ENCODE measurements at places on chromosomes 7 and 10. TPM values are rescaled to one million over a fixed set of nuclear protein-coding genes. Genes with fewer than 3 reads are reported as not detected.

Gene SFR1
- total RNA-seq: 20.6 TPM

Gene COL17A1
- 1.8 TPM for total RNA-seq

Gene MSANTD7
- total RNA-seq: 17.3 TPM

Gene SLC18A2
- 0.05 TPM for total RNA-seq

Gene UPK3B
- total RNA-seq: 20.2 TPM

Gene VIPR2
- total RNA-seq: 0.02 TPM

Gene GIMAP5
- not detected for total RNA-seq

Gene HECW1
- total RNA-seq: 12.2 TPM

Gene ITGA8
- total RNA-seq: not detected

Gene CLCN1
- total RNA-seq: 0.06 TPM

Gene FRA10AC1
- 5.7 TPM for total RNA-seq

Gene FGF8
- 0.08 TPM for total RNA-seq

Gene IGF2BP3
- 25.1 TPM for total RNA-seq

Gene HYAL4
- total RNA-seq: not detected

Gene AZGP1
- total RNA-seq: not detected

Gene PALD1
- total RNA-seq: 5.9 TPM

Gene SLC16A9
- total RNA-seq: 0.07 TPM

Gene PNLIPRP3
- not detected for total RNA-seq

Gene NKX1-2
- 0.04 TPM for total RNA-seq

Gene ZNF117
- 0.16 TPM for total RNA-seq

Gene TBXAS1
- total RNA-seq: 11.0 TPM

Gene LRIT1
- total RNA-seq: not detected
